NCI-H69 (cell line): ENCODE measurements at places on chromosomes 5 and 9.

GRCh38 chr5:178288401-178289368 lies 56.1 kb upstream of the PHYKPL start:
- peak; percentile 55 for DNase-seq

GRCh38 chr9:106880863-106881262 lies 17.9 kb downstream of the ZNF462 start:
- DNase-seq: no peak

DNA sequence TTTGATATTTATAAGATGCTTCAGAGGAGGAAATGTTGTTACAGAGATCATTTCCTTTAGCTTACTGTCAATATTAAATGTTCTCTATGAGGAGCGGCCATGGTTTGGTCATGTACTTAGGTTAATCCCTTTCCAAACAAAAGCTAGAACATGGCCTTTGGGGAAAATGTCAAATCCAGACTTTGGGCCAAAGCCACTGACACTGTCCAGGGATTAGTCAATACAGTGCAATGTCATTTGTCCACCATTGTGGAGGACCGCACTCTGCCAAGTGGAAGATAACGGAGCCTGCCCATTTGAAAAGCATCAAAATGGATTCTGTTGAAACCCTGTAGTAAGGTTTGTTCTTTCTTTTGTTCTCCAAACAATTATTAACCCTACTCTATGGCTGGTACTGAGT lies 50.1 kb downstream of the FRMPD1 start:
- no peak for DNase-seq

DNA sequence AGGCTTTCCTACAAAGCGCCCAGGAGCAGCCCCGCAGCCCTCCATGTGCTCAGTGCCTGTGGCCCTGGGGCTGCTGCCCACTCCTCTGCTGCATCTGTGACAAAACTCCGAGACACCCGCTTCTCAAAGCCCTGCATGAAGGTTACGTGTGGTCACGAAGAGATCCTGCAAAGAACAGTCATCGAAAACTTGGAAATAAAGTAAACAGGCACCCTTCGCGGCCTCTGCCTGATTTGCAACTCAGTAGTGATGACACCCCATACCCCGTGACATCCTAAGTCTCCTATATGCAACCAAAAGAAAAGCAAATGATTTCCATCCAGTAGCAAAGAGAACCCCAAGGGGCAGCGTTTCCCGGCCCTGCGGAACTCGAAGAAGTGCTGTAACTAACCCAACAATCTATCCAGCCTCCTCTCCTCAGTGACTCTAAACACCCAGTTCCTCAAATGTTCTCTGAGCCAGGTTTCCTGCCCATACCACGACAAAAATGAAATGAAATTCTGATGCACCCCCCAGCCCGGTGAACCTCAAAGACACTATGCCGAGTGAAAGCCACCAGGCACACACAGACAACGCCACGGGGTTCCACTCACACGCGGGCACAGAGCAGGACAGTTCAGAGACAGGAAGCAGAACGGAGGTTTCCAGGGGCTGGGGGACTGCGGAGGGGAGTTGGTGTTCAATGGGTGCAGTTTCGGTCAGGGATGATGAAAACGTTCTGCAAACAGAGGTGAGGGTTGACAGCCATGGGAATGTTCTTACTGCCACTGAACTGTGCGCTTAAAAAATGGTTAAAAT lies 19.0 kb downstream of the NACC2 start:
- no peak for DNase-seq

DNA sequence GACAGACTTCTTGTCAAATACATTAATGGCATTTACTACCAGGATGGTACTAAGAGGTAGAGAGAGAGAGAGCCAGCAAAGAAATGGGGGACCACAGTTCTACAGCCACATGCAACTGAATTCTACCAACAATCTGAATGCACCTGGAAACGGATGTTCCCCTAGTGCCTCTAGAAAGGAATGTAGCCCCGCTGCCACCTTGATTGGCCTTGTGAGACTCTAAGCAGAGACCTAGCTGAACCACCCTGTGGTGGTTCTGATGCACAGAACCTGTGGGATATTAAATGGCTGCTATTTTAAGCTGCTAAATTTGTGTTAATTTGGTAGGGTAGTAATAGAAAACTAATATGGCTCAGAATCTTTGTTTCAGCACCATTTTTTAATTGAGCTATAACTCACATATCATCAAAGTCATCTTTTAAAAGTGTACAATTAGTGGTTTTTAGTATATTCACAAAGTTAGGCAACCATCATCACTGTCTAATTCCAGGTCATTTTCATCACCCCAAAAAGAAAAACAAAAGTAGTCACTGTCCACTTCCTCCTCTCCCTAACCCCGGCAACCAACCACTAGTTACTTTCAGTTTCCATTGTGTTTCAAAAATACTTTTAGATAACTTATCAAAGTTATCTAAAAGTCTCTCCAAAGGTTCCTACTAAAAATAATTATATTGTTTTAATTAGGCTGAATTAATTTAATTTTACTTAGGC lies 51.7 kb downstream of the CPLANE1 start:
- no peak for DNase-seq

DNA sequence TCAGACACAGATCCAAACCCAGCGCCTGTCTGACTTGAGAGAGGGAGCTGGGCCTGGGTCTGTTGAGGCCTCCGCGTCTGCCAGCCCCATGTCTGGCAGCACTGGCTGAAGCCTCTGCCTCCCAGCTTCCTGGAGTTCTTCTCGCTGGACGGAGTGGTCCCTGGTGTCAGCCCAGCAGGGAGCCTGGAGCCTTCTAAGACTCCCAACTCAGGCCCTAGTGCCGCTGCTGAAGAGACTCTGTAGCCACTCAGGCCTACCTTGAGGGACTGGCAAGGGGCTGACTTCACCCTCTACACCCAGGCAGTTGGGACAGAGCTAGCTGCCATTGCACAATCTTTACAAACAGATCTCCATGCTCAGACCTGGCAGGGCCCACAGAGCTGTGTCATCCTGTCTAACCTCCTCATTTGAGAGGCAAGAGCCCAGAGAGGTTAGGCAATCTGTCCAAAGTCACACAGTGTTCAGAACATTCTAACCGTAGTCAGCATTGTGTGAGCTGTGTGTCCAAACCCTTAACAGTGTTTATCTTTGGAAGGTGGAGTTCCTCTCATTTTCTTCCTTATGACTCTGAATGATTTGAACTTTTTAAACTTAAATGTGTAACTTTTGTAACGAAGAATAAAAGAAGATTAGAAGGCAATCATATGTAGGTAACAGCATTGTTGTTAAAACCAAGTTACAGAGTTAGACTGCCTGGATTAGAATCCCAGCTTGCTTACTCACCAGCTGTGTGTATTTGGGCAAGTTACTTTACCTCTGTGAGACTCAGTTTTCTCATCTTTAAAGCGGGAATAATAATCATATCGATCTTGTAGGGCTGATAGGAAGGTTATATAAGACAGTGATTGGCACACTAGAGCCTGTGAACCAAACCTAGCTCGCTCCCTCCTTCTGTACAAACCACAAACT lies 4.6 kb upstream of the DUSP1 start:
- no peak for DNase-seq

DNA sequence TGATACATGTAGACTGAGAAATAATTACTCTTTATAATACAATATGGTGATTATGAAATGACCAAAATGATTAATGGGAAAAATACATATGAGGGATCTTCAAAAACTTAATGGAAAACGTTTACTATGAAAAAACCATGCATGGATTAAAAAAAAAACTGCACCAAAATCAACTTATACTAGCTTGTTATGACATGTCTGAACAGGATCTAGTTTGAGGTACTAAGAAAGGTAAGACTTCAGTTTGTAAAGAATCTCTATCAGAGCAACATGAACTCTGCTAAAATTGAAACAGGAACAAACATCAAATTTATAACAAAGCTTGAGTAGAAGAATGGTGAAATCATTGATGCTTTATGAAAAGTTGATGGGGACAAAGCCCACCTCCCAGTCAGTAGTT lies 178.0 kb downstream of the SLIT3 start:
- DNase-seq: no peak

- peak; percentile 95 for DNase-seq
Measured at GRCh38 chr9:90044710-90045151, 439.9 kb downstream of the GADD45G start.

DNA sequence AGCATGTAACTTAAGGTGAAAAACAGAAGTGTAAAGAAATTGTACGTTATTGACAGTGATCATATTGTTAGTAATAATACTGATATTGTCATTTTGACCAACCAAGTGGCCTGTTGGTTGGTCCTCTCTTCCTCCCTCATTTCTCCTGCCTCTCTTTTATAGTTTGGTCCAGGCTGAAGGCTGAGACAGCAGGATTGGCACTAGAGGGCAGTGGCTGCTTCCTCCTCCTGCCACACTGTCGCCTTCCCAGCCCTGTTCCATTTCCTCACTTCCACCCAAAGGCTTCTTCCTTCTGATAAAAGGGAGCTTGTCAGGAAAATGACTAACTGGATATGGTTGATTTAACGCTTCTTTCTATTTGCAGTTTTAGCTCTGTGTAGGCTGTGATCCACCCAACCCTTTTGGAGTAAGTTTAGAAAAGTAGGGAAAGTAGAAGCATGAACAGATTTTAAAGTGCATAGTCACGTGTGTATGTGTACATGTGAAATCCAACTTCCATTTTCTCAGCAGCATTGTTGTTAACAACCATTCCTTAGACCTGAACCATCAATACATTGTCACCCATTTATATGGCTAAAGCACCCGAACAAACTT lies 35.6 kb downstream of the PTCD2 start:
- peak; percentile 56 for DNase-seq

DNA sequence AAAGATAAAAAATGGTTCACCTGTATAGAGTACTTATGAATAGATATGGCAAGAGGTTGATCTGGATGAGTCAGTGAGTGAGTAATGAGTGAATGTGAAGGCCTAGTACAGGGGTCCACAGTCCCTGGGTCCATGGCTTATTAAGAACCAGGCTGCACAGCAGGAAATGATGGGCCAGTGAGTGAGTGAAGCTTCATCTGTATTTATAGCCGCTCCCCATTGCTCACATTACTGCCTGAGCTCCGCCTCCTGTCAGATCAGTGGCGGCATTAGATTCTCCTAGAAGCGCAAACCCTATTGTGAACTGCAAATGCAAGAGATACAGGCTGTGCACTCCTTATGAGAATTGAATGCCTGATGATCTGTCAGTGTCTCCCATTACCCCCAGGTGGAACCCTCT lies 307.7 kb upstream of the ZNF608 start:
- peak; percentile 53 for DNase-seq

- DNase-seq: peak; percentile 88
Measured at GRCh38 chr5:148897842-148898241, 71.4 kb downstream of the ADRB2 start.

GRCh38 chr5:180689775-180690174 lies 40.4 kb upstream of the FLT4 start:
- no peak for DNase-seq

DNA sequence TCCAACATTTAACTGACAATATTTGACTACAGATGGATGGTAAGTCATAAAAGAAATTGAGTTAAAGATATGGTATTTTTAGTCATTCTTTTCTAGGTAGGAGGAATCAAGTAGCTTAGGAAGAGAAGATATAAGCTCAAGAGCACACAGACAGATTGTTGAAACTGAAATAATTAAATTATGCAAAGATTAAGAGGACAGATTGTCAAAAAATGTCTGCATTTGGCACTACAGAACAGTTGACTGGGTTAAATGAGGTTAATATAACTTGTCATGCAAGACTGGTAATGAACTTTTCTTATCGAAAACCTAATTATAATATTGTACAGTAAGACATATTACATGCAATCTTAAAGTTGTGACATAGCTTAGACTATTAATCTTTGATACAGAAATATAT lies 36.3 kb upstream of the TRPM3 start:
- DNase-seq: no peak

DNA sequence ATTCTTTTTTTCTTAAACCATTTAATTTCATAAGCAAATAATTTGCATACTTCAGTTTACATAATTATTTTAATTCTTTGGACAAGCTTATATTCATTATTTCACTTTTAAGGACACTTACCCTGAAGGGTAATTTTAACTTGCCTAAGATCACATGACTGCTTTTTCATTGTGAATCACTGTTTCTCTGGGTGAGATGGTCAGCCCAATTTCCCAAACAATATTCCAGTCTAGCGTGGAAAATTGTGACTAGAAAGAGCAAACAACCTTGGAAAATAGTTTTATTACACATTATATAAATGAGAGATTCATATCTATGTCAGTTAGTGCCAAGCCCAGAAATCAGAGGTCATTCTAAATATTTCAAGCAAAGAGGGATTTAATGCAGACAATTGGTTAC lies 21.4 kb upstream of the JAKMIP2 start:
- no peak for DNase-seq

GRCh38 chr5:125409861-125410536 lies 663.6 kb upstream of the ZNF608 start:
- peak; percentile 99 for DNase-seq

DNA sequence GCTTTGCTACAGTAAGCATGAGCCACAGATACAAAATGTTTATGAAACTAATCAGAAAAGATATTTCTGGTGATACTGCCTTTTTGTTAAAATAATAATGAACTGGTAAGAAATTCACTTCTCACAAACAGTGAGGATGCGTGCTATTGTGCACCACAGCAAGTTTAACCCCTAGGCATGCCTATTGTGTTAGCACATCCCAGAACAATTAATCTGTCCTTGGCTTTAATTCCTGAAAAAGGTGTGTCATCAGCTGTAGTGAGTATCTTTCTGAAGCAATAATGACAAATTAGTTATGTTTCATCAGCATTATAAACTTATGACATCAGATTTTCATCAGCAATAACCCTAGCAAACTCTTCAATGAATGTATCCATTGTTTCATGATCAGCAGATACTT lies 1307.2 kb downstream of the EFNA5 start:
- no peak for DNase-seq

GRCh38 chr5:176381979-176382378 lies 6.4 kb downstream of the NOP16 start:
- no peak for DNase-seq

GRCh38 chr9:41229408-41230401 lies 40.6 kb upstream of the ZNG1F start:
- no peak for DNase-seq

DNA sequence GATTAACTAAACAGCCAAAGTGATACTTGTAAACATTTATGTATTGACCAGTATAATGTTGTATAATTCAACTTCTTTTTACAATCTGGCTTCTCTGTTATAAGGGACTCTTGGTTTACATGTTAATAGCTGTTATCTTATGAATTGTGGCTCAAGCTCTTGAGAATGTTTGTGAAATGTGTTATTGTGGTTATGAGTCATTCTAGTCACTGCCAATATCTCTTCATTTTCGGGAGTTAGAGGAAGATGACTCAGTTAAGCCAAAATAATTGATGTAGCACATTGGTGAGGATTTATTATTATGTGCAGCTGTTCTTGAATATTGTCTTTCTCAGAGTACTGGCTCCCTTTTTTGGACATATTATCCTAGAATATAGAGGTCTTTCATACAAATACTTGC lies 655.2 kb upstream of the RIOK2 start:
- DNase-seq: peak; percentile 19

DNA sequence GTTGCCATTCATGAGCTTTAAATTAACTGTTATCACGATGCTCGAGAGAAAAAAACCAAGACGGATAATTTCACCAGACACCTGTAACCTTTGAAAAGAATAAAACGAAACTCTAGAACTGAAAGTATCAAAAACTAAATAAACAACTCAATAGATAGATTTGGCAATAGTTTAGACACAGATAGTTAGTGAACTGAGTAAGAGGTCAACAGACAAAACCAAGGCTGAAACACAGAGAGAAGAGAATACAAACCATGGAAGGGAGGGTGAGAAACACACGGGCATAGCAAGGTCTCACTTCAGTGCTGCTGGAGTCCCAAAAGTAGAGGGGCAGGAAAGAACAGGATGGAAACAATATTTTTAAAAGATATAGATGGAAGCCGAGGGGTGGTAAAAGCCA lies 3.3 kb upstream of the OR2V1 start:
- no peak for DNase-seq

- no peak for DNase-seq
Measured at GRCh38 chr5:111415053-111415452, 97.3 kb downstream of the STARD4 start.

- DNase-seq: no peak
Measured at GRCh38 chr5:112983363-112983762, 6.8 kb downstream of the DCP2 start.
